ENCODE measurements at places on chromosomes 5 and 9.

GRCh38 chr5:169772688-169773087, 135.6 kb downstream of the DOCK2 start:
- no peak for DNase-seq

- DNase-seq: no peak
These were observed 16.7 kb downstream of the NDUFAF2 start for GRCh38 chr5:60961685-60962084.

GRCh38 chr9:76591256-76591950, 132.4 kb downstream of the GCNT1 start:
- no peak for DNase-seq

DNA sequence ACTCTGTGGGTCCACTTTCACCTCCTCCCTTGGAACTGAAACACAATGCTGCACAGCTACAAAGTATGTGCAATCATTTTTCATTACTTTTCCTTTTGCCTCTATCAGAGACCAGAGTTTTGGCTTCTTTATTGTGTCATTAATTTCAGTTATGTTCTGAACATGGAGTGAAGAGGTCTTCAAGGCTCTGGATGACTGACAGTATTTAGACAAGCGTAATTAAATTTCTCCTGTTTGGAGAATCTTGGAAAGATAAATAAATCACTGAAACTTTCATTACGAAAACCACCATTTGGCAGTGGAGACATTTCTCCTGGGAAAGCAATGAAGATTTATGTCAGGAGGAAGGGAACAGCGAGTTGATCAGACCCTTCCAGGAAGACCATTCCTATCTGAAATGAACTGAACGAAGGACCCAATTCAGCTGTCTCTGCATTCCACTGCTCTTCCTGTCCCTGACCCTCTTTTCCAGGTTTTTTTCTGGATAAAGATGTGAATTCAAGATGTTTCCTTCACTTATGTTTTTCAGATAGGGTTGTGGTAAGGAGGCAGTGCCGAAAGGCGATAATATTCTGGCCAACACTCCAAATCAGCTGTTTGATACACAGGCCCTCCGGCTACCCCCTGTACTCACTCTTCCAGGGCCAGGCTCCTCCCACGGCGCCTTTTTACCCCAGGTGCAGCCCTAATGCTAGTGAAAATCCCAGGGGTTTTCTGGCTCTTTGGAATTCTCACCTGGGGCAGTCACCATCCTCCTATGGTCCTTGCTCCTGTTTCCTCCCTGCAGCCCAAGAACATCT, 77.2 kb upstream of the OSMR start:
- DNase-seq: no peak

DNA sequence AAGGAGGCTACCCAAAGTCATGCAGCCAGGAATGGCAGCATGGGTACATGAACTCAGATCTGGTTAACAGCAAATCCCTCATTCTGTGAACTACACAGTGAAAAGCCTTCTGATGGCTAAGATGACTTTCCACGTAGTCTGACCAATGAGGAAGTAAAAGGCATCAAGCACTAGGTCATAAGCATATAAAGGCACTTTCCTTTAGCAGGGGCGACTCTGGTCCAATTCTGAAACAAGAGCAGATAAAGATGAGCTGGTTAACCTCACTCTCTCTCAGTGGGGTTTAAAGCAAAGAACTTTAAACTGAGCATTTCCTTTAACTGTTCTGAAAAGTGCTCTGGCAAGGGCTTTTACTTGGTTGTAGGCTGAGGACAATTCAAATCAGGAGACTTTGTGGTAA, 21.1 kb downstream of the PSMB7 start:
- no peak for DNase-seq

- DNase-seq: no peak
These were observed 197.9 kb downstream of the TLE4 start for GRCh38 chr9:79769476-79770275.

- DNase-seq: peak; percentile 70
These were observed 19.3 kb downstream of the PPIP5K2 start for GRCh38 chr5:103139264-103139865.

DNA sequence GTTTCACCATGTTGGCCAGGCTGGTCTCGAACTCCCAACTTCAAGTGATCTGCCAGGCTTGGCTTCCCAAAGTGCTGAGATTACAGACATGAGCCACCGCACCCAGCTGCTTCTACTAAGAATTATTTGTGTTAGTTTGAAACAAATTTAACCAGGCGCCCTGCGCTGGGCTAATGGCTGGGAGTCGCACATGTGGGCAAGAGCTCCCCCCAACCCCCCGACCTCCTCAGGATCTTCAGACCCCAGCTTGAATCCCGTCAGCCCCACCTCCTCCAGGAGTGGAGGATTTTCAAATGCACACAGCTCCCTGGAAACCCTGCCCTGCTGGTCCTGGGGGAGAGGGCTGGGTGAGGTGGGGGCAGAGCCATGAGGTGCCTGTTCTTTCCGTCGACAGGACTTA, 21.2 kb upstream of the SLC12A7 start:
- DNase-seq: no peak

DNA sequence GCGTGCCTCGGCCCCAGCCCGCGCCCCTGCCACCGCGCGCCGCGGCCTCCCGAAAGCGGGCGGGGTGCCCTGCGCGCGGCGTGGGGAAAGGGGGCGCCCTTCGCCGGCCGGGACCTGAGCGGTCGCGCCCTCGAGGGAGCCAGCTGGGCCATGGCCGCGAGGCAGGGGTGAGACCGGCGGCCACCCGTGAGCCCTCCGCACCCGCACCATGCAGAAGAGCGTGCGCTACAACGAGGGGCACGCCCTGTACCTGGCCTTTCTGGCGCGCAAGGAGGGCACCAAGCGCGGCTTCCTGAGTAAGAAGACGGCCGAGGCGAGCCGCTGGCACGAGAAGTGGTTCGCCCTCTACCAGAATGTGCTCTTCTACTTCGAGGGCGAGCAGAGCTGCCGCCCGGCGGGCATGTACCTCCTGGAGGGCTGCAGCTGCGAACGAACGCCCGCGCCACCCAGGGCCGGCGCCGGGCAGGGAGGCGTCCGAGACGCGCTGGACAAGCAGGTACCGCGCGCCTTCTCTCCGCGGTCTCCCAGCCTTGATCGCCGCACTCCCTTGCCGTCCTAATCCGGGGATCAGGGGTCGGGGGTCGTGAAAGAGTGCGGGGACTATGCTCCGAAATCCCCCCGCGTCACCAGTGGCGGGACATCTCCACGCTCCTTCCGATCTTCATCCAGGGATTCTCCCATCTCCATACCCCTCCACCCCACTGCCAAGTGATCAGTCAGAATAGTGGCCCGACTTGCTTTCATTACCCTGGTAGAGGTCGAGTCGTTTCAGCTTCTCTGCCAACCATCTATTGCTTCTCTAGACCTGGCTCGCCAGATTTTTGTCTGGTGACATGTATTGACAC, 590 bp downstream of the RASGRF2 start:
- no peak for DNase-seq

DNA sequence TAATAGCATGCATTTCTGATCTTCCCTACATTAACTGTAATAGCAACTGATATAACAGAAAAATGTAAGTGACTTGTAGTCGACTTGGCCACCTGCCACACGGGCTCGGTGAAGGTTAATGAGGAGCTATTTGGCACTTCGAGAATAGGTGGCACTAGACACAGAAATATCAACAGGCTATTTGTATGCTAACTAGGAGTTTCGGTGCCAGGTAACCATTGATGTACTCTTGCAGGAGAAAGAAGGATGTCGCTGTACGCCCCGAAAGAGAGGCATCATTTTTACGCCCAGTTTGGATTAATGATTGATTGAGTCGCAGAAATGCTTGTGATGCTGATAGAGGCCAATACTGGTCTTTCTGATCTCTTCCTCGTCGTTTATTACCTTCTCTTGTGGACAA, 516 bp upstream of the DMRT2 start:
- no peak for DNase-seq

Measured in GM19239 (cell line).